ENCODE measurements at places on chromosomes 7 and 10. TPM values are rescaled to one million over a fixed set of nuclear protein-coding genes. Genes with fewer than 3 reads are reported as not detected.

DNA sequence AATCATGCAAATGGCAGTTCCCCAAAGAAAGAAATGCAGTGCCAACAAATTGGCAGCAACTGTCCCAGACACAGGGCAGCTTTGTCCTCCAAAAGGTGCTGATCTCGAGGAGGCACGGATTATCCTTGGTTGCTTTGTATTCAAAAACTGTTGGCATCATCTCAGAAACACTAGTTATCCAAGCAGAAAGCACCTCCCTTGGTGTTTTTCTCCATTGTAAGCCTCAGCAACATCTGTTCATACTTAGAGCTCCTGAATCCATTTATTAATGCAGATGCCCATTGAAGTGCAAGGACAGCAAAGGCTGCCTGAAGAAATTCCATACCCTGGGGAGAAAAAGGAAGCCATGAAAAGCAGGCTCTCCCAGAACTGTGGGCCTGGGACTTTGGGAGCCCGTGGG lies 1.1 kb upstream of the NPS start:
- DNase-seq: no peak

DNA sequence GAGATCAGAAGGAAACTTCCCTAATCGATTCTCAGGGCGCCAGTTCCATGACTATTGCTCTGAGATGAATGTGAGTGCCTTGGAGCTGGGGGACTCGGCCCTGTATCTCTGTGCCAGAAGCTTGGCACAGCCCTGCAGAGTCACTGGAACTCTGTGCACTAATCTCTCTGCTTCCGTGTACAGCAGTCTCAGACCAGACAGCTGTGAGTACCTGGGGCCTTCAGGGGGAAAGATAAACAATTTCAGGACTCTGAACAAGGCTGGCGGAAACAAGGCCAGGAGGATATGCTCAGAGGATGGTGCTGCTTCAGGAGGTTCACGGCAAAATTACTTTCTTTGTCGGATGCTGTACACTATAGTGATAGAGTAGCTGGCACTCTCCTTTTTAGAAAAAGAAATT lies 131.7 kb upstream of the PRSS58 start:
- no peak for DNase-seq

The GFRA1 gene
- total RNA-seq: 12.0 TPM

DNA sequence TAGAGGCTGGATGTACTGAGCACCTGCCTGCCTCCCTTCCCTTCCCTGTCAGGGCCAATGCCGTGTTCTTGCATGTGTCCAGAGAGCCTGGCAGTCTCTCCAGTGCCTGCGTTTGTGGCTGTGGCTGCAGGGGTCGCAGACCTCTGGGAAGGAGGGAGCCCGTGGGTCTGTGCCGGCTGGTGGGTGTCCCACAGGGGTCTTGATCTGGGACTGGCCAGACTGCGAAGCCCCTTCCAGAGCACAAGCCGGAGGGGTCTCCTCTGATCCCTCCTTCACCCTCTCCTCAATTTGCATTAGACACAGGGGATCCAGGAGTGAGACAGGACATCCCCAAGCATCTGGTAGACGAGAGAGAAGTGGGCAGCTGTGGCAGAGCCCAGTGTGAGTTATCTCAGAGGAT lies 199.2 kb downstream of the ADARB2 start:
- DNase-seq: no peak

The ARL5B gene
- total RNA-seq: 15.8 TPM

- no peak for DNase-seq
Observed at GRCh38 chr10:86868353-86868752, 89.1 kb downstream of the MMRN2 start.

GRCh38 chr7:12862146-12862545 lies 174.7 kb downstream of the ARL4A start:
- DNase-seq: no peak

DNA sequence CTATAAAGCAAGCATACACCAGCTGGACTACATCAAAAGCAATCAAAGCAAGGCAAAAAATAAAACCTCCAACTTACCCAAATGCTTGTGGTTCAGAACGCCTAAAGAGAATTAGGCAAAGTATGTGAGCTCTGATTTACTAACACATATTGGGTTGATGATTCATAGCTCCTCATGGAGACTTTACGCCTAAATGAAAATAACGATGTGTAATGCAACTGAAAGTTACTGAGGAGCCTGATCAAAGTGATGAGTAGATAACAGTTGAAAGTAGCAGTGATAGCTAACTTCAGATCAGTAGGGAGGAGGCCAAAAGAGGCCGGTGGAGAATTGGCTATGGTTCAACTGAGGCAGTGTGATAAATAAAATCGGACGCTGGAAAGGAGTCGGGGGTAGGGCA lies 85.0 kb downstream of the MPP7 start:
- no peak for DNase-seq

The COL28A1 gene
- 4.4 TPM for total RNA-seq

DNA sequence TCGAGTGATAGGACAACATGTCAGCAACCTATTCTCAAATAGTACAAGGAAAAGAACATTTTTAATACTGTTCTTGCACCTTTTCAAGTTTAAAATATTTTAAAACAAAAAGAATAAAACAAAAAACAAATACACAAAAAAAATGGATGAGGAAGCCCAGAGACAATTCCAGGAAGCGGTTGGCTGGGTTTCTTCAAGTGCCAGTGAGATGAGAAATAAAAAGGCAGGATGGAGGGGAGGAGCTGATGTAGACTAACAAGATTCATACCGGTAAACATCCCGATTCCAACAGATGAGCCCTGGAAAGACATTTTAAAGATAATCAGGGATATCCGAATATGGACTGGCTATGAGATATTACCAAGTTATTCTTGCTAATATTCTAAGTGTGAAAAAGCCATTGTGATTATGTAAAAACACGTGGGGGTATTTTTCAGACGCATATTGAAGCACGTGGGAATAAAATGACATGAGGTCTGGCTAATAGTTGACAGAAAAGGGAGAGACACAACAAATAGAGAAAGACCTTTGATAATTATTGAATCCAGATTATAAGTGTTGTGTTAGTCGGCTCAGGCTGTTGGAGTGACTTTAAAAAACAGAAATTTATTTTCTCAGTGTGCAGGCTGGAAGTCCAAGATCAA lies 101.3 kb upstream of the LRRC4 start:
- no peak for DNase-seq

DNA sequence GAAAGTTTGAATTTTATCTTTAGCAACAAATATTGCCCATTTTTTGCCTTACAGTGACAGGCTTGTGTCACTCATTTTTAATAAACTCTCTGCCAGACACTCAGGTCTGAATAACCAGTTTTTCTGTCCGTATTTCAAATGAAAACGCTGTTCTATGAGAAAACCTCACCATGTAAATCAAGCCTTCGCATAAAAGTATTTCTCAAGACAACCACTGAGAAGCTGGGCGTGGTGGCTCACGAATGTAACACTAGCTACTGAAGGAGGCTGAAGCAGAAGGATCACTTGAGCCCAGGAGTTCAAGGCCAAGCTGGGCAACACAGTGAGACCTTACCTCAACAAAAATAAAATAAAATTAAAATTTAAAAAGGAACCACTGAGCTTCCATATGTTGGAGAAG lies 339.3 kb downstream of the PARD3 start:
- no peak for DNase-seq

The LUC7L2 gene
- 111 TPM for total RNA-seq

The KIF11 gene
- total RNA-seq: 0.60 TPM

GRCh38 chr7:142175594-142175993 lies 64.1 kb downstream of the MGAM2 start:
- DNase-seq: no peak

DNA sequence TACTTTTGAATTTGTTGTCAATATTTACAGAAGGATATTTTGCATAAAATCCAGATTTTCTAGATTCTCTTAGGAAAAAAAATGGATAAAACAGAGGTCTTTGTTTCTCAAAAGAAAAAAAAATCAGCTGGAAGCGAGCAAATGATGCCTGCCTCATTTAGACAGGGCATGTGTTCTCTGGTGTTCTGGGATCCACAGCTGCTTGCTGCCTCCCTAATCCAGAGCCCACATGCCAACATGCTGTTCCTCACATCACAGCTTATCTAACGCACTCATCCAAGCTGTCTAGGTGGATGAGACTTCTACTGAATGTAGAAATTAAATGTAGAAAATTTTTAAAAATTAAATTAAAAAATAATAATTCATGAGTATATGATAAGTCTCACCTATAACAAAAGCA lies 630.1 kb downstream of the SORCS1 start:
- no peak for DNase-seq

DNA sequence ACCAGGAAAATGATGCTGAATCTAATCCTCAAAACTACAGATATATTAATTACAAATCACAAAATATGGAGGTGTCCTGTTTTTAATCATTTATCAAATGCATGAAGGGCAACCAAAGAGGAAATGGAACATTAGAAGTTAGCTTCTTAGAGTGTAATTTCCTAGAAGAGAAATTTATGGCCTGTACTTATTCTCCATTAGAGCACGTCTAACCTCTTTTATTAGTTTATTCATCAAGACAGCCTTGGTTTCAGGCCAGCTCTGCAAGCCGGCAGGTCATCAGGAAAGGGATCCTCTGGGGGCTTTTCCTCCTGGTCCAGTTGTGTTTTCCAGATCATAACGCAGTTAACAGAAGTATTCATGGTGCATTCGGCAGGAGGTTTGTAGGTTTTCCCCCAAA lies 517.6 kb downstream of the KCNMA1 start:
- DNase-seq: no peak

The SPDYE3 gene
- total RNA-seq: not detected

The SORBS1 gene
- 308 TPM for total RNA-seq

- no peak for DNase-seq
Observed at GRCh38 chr7:2017481-2017891, 215.3 kb downstream of the MAD1L1 start.

The APBB1IP gene
- total RNA-seq: 7.6 TPM

All from transverse colon (tissue), 4 donors.